ENCODE measurements at places on chromosomes 1 and 21.

DNA sequence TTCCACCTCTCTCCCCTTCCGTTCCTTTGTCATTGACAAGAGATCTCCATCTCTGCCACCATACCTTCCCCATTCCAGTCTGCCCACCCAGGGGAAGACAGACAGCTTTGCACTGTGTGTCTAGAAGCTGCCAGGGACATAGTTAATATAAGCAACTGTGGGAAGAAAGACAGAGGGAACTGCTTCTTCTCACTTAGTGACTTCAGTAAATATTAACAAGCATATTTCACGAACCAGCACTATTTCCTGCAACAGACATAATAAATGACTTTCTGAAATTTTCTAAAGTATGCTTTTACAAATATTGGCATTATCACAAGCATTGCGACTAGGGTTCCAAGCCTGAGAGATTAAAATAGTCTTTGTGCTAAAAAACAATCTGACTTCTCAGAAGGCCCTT lies 43.2 kb upstream of the SLC6A9 start:
- DNase-seq: no peak

- no peak for DNase-seq
Observed at GRCh38 chr1:24224761-24225160, 37.7 kb upstream of the IFNLR1 start.

DNA sequence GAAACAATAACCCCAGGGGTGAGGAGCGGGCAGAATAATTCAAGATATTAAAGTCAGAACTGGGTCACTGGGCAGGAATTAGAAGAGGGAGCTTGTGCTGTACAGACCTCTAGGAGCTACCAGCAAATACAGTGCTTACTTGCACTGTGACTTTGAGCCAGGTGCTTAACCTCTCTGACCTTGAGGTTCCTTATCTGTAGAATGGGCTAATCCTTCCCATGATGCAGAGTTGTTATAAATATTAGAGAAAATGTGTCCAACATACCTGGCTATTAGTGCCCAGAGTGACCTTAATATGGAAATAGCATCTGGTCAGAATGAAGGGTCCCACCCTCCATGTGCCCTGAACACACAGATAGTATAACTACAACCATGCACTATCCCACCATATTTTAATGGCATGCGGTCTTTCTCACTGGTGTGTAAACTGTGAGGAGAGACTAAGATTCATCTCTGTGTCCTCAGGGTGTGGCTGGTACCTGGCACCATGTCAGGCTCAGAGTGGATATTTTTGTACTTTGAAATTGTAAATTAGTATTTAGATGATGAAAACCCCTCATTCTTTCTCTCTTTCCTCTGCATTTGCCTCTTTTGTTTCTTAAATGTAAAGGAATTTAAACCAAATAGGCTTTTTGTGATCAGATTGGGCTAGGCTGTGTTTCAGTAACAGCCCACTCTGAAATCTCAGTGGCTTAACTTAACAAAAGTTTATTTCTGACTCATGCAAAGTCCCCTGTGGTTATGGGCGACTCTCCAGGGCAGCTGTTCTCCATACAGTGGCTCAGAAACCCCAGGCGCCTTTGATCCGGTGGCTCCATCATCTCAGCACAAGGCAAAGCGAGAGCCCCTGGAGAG lies 60.0 kb upstream of the ROR1 start:
- peak; percentile 52 for DNase-seq

DNA sequence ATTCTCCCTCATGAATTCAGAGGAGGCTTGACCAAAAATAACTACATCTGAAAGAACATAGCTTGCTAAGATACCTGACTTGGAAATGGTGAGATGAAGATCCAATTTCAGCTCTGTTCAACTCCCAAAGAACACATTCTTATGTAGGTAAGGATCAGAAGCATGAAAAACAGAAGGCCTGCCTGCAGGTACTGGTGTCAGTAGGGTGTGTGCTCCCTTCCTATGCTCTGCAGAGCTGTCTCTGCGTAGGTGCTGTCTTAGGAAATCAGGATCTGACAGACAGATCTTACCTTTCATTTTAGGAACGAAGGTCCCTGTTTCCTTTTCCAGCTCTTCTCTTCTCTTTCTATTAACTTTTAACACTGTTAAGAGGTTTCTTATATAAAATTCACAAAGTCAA lies 5.6 kb upstream of the OR6K2 start:
- DNase-seq: no peak

DNA sequence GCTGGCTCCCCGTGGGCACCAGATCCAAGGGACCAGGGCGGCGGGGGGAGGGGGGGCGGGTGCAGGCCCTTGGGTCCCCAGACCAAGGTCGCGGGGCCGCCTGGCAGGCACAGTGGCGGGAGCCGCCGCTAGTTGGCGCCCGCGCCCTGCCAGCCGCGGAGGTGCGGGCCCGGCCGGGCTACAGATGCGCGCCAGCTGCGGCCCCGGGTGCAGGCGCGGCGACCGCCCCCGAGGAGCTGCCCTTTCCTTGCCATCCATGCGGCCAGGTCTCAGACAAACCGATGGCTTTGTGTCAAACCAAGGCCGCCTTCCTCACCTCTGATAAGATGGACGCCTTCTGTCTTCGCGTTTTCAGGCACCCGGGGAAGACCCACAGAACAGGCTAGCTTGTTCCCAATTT lies 2.2 kb upstream of the RUNX3 start:
- DNase-seq: peak; percentile 22

DNA sequence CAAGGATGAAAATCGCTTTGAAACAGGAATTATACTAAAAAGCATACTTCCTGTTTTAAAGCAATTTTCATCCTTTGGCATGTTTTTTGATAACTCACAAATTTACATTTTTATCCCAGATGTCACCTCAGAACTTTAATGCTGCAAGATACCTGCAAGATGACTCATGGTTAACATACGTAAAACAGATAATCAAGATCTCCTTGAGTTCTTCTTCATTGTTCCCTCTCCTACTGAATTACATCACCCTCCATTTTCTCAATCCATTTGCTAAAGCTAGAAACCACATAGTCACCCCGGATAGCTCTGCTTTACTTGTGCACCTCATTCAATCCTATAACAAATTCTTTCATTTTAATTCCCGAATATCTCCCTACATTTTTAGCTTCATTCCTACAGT lies 1114.2 kb downstream of the PLA2G4A start:
- DNase-seq: no peak

- DNase-seq: no peak
Observed at GRCh38 chr1:5645135-5645399, 347.2 kb downstream of the NPHP4 start.

DNA sequence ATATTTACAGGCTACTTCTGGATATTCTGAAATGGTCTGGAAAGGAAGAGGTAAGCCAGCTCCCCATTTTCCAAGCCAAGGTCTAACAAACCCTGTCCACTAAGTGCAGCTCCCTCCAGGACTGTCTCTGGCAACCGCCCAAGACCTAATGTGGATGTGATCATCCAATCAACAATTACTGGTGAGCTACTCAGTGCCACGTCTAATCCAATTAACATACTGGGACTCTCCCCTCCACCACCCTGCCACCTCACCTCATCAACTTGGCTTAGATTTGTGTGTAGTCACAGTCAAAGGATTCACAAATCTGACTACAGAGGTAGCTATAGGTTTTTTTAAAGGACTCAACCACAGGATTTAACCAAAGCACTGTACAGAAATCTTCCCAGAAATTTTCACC lies 25.4 kb upstream of the S100A7 start:
- peak; percentile 41 for DNase-seq

GRCh38 chr1:71304125-71304524 lies 223.3 kb upstream of the ZRANB2 start:
- DNase-seq: no peak

Measured in kidney tubule cell (primary cell).